ENCODE measurements at places on chromosomes 11 and 22.

DNA sequence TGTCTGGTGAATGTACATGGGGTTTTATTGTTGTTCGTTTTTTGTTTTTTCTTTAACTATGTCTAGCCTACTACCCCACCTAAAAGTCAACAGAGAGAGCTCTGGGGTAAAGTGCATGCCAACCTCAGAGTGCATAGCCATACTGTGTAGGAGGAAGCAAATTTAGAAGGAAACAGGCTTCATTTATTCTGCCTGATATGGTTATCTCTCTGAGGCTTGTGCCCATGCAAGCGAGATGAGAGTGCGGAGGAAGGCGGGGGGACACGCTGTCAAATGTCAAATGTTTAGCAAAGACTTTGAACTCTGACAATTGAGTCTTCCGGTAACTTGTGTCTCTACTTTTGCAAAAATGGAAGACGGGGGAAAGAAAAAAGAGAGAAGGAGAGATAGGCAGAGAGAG lies 295.5 kb downstream of the ETS1 start:
- DNase-seq: no peak

DNA sequence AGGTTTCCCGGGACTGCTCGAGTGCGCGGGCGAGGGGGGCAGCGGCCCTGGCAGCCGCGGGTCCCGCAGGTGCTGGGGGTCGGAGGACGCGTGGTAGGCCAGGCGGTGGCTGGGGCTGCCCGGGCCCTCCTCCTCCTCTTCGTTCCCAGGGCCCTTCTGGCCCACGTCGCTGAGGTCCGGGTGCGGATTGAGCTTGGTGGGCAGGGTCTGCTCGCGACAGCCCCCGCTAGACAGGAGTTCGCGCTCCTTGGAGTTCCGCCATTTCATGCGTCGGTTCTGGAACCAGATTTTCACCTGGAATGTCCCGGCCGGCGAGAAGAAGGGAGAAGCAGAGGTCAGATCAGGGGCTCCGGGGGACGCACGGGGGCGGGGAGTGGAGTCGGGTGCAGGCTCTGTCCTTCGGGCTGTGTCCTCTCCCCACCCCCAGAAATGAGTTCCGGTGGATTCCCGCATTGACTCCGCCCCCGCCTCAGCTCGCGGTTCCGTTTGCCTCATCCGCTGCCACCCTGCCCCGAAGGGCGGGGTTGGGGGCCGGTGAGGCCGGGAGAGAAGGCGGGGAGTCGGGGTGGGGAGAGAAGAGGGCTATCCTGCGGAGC lies 3.9 kb downstream of the DBX1 start:
- DNase-seq: no peak

DNA sequence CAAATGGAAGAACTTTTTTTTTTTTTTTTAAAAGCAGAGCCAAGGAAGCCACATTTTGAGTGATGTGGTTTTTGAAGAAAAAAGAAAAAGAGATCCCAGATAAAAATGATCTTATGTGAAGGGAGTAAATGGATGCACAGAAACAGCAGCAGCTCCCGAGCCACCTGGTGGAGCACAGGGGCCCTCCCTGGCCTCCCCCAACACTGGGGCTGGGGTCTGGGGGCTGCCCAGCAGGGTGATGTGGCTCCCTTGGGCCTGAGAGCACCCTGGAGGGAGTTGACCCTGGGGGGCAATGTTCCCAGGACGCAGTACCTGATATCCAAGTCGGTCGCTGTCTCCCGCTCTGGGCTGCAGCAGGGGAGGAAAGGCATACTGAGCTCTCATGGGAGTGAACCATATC lies 26.5 kb upstream of the KCNJ11 start:
- no peak for DNase-seq

GRCh38 chr22:29994027-29994715 lies 86.1 kb upstream of the HORMAD2 start:
- DNase-seq: no peak
